ENCODE measurements at places on chromosomes 13 and 19. TPM values are rescaled to one million over a fixed set of nuclear protein-coding genes. Genes with fewer than 3 reads are reported as not detected.

CYP2F1 gene
- not detected for total RNA-seq

- DNase-seq: peak; percentile 99
These were observed at the start of gene JUNB for GRCh38 chr19:12791345-12792050. Gene JUNB, plus strand, starts transcription at chr19:12791486. Its CDS starts 286 bp downstream, at chr19:12791772.

DNA sequence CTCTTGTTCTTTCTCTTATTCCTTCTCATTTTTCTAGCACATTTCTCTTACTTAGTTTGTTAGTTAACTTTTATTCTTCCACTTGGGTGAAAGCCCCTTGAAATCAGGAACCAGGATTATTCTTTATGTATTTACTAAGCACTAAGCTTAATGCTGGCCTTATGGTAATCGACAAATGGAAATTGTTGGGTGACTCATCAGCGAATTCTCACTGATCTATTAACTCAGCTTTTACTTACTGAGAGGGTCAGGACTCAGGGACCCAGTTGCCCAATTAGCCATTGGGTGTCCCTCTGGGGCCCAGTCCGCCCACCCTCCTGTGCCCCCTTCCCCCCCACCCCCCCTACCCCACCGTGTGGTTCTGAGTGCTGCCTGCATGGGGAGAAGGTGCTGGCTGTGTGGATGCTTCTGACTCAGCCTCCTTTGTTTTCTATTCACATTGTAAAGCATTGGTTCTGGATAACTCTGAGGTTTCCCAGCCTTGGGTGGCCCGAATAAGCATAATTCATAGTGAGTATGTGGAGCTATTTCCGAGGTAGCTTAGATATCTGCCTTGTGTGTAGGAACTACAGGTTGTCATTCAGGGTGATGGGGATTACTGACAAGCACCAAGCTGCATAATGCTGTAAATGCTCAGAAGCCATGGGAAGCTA is 240.9 kb downstream of the FGF9 start:
- no peak for DNase-seq

GRCh38 chr13:19685034-19685433 is 51.6 kb downstream of the MPHOSPH8 start:
- DNase-seq: no peak

DNA sequence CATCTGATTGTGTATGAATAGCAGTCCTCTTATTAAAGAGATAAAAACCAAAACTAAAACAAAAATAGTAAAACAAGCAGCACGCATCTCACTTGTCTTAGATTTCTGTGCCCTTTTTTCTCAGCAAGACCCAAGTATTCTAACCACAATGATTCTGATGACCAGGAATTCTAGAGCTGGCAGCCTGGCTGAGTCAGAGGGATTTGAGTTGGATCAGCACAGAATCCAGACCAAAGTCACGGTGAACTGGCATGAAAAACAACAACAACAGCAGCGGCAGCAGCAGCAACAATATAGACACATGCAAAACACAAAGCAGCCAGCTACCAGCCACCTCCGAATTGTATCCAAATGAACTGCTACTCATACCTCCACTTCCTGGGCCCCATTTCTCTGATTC is 360.5 kb downstream of the KCNRG start:
- DNase-seq: no peak

GRCh38 chr13:73194310-73194709 is 135.5 kb downstream of the KLF5 start:
- no peak for DNase-seq

DNA sequence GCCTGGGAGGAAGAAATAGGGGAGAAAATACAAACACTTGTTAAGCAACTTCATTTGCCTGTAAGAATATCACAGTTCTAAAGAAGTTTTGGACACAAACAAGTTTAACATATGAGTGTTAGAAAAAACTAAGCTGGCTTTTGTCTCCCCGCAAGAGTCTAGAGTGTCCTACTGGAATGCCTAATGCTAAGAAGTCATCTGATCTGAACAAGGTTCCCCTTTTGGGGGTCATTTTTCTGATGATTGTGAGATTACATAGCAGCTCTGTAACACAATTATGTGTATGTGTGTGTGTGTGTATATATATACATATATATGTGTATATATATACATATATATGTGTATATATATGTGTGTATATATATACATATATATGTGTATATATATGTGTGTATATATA is 12.7 kb downstream of the DNMT1 start:
- no peak for DNase-seq

DNA sequence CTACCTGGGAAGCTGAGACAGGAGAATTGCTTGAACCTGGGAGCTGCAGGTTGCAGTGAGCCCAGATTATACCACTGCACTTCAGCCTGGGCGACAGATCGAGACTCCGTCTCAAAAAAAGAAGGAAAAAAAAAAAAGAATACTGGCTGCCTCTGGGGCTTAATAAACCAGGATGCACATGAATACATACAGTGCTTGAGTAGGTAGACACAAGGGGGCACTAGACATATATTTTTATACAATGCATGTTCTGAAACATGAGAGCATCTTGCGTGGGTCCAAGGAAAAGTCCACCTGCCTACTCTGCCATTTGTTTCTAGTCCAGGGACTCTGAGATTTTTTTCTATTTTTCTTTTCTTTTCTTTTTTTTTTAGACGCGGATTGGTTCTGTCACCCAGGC is 31.2 kb downstream of the KEAP1 start:
- DNase-seq: no peak

GRCh38 chr19:5988517-5989387 is 10.8 kb upstream of the RANBP3 start:
- no peak for DNase-seq

ZNF835 gene
- 9.1 TPM for total RNA-seq

Data from sigmoid colon (tissue), 7 donors.